NCI-H2029 treated with DMSO at 0.1 percent for 48 hours (cell line): ENCODE measurements at places on chromosomes 4 and X.

- no peak for DNase-seq
Observed at GRCh38 chrX:149903889-149904748, 23.1 kb downstream of the MAGEA8 start.

GRCh38 chr4:40276546-40276945 lies 58.6 kb upstream of the CHRNA9 start:
- DNase-seq = no peak

DNA sequence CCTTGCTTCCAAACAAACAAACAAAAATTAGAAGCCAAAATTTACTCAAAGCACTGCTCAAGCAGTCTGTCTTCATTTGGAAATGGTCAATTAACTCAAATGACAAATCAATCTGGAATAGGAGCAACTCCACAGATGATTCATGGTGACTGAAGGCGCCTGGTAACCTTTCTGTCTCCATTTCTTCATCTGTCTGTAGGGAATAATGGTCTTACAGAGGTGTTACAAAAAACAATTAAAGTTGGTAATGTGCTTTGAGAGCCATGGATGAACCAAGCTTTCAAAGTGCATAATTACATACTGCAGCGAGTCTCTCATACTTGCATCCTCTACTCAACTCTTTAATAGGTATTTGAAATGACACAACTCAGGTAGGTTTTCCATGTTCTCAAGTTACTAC lies 38.3 kb upstream of the STAG2 start:
- DNase-seq = no peak

DNA sequence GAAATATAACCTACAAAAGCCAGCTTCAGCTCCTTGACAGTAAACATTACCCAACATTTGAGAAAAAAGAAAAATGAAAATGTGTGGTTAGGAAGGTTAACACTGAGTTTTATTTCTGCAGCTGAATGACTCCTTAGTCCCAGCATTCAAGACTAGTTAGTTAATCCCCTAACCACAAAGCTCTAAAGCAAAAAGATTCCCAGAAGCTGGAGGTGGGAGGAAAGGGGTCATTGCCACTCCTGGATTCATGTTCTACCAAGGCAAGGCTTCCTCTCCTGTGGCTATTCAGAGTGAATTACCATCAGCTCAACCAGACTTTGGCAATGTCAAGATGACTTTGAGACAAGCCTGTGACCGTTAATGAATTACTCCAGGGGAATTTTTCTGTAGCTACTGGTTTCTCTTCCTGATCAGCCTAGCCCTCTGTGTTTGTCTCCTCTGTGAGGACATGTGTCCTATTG lies 63.6 kb downstream of the HADH start:
- no peak for DNase-seq

DNA sequence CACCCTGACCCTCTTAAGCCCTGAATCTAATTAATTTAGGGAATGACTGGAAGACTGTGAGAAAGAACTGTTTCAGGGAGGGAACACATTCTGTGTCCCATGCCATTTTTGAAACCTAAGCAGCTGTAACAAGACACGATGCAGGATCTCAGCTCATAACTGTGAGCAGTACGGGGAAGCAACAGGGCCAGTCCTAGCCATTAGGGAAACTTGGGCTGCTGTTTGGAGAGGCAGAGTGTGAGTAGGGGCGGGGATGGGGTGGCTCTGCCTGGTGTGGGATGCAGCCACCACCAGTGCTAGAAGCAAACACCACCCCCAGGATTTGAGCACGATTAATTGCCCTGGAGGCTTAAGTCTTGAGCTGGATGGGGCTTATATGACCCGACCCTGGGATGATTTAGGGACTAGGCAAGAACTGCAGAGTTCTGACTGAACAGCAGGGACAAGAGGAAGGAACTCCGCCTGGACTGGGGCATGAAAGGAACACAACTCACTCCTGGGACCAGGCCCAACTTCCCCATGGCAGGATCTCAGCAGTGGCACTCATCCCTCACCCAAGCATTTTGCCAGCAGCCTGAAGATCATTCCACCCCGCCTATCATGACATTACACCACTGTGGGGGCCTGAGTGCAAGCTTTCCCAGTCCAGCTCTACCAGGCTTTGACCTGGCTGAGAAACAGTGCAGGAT lies 43.1 kb downstream of the ATRX start:
- no peak for DNase-seq

- DNase-seq = no peak
Observed at GRCh38 chr4:111689214-111689613, 456.0 kb upstream of the FAM241A start.

GRCh38 chr4:150325872-150326271 lies 247.6 kb downstream of the DCLK2 start:
- no peak for DNase-seq

- no peak for DNase-seq
Observed at GRCh38 chr4:141702472-141703182, 66.2 kb downstream of the IL15 start.

DNA sequence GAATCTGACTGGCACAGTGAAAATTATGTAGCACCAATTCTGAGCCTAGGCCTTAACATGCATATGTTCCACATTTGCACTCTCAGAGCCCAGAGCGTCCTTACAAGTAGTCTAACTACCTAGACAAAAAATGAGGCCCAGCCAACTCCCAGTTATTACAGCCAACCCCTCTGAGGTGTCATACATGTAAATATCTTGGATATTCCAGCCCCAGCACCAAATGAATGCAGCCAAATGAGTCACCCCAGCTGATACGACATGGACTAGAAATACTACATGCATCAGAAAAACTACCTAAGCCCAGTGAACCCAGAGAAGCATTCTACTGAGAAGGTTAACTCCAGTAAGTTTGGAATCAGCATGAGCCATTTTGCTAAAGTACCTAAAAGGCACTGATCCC lies 145.1 kb downstream of the STPG2 start:
- no peak for DNase-seq

- DNase-seq = no peak
Observed at GRCh38 chr4:7111441-7111840, 43.6 kb upstream of the GRPEL1 start.

GRCh38 chrX:27446423-27446822 lies 16.7 kb downstream of the PPP4R3C start:
- DNase-seq = no peak

GRCh38 chrX:150607201-150607600 lies 38.8 kb downstream of the MTM1 start:
- no peak for DNase-seq

GRCh38 chr4:125736057-125736456 lies 421.3 kb downstream of the FAT4 start:
- DNase-seq = no peak

DNA sequence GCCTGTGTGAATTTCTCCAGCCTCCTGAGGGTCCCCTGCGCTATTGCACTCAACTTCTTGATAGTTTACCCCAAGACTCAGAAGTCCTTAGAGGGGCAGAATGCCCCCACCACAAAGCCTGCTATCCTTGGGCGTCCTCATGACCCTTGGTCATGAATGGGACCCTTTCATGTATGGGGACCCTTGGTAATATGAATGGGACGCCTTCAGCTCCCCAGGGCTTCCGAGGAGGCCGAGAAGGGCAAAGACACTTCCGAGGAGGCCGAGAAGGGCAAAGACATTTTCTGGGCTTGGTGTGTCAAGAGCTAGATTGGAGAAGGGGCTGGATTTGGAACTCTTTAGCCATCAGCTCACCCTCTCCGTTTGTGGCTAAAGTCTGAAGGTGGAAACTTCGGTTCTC lies 8.6 kb downstream of the SHOX start:
- no peak for DNase-seq

- no peak for DNase-seq
Observed at GRCh38 chr4:95129821-95130311, 372.1 kb downstream of the BMPR1B start.

DNA sequence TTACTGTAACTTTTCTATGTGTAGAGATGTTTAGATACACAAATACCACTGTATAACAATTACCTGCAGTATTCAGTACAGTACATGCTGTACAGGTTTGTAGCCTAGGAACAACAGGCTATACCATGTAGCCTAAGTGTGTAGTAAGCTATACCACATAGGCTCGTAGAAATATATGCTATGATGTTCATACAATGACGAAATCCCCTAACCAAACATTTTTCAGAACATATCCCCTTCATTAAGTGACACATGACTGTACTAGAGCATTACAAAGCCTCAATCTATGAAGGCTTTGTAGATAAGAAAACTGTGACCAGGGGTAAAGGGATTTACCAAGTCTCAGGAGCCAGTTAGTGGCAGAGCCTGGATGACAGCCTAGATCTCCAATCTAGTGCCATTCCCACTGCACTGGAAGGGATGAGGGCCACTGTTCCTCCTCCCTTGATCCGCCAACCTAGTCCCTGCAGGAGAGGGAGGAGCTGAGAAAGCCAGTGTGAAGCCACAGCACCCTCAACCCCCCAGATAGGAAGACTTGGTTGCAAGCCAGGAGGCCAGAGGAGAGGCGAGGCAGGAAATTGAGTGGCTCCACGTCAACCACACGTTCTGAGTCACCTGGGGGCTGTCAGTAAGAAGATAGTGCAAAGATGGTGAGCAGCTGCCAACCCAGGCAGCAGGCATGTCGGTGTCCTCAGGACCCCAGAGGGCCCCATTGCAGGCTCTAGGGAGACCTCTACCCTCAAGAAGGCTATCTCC lies 227.7 kb downstream of the BCOR start:
- no peak for DNase-seq

GRCh38 chr4:75028196-75028854 lies 95.4 kb downstream of the PARM1 start:
- no peak for DNase-seq

DNA sequence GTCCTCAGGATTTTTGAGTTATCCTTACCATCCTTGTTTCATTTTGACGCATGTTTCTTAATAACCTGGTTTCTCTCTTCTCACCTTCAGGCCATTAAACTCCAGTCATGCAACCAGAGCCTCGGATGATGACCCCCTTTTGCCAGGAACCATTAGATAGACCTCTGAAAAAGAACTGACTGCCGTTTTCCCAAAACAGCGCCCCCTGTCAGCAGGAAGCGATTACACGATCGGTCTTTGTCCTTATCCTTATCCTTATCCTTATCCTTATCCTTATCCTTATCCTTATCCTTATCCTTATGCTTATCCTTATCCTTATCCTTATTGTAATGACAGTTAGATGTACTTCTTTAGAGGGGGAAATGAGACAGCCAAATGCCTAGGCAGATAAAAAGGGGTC lies 148.4 kb upstream of the ITM2A start:
- no peak for DNase-seq

GRCh38 chr4:2843941-2844584 lies 419 bp downstream of the ADD1 start:
- no peak for DNase-seq

DNA sequence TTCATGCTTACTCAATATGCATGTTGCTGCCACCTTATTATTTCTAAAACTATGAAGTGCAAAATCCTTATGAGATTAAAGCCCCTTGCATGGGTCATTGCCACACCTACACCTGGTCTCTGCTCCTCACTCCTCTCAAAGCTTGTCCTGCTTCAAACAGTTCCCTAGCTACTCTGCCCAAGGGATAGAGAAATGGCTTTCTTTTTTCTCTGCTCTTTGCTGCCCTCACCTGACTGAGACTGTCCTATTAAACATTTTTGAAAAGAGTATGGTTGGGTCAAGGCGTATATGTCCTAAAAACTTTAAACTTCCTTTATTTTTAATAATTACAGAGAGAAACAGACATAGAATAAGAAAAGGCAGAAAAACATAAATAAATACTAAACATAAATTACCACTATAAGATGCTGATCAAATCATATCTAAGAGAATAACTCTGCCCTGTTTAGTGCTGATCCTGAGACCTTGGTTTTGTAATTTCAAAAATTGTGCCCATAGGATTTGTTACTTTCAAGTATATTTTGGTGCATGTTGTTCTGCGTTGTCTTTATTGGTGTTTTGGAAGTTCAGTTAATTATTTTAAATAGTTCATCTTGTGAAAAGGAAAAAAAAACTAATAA lies 704.9 kb upstream of the PABPC4L start:
- no peak for DNase-seq

- no peak for DNase-seq
Observed at GRCh38 chrX:1111601-1112300, 100.7 kb downstream of the CRLF2 start.

DNA sequence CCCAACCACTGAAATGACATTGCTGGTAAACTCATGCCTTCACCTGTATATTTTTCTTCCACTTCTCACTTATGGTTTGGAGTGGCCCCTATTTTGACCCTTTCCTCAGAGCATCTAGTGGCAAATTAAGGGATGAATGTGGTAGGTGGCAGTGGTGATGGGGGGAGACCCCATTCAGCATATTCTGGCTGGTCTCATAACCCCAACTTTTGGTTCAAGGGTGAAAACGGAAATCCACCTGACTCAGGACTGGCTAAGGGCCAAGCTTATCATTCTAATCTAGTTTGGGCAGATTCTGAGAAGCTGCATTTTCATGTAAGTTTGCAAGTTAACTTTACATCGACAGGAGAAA lies 47.0 kb upstream of the NSUN7 start:
- no peak for DNase-seq

- DNase-seq = no peak
Observed at GRCh38 chrX:36577006-36577405, 431.2 kb upstream of the FAM47C start.

DNA sequence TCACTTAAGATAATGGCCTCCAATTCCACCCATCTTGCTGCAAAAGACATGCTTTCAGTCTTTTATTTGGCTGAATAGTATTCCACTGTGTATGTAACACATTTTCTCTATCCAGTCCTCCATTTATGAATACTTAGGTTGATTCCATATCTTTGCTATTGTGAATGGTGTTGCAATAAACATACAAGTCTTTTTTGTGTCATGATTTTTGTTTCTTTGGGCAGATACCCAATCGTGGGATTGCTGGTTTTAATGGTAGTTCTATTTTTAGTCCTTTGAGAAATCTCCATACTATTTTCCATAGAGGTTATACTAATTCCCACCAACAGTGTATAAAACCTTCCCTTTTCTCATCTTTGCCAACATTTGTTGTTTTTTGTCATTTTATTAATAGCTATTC lies 180.9 kb downstream of the SMIM20 start:
- DNase-seq = no peak

- DNase-seq = no peak
Observed at GRCh38 chr4:173174594-173175012, 6.0 kb downstream of the GALNT7 start.

DNA sequence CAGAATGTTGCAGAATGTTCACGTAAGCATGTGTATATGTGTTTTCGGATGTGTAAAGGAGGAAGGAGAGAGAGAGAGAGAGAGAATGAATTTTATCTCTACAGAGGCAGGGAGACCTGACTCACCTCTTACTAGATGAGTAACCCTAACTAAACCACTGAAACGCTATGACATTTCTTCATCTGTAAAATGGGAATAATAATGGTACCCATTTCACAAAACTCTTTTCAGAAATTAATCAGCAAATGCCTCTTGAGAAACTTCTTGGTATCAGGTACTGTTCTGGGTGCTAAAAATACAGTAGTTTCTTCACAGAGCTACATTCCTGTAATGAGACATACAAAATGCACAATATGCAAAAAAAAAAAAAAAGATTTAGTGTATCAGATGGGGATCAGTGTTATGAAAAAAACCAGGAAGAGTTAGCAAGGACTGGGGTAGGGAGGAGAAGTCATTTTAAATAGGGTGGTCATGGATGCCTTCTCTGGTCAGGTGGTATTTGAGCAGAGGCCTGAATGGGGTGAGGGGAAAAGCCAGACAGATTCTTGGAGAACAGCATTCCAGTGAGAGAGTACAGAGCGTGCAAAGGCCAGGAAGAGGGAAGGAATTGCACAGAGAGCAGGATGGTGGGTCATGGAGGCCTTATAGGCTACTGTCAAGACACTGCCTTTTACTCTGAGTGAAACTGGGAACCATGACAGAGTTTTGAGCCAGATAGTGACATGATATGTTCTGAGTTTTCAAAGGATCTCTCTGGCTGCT lies 84.9 kb upstream of the SPANXB1 start:
- no peak for DNase-seq
